ENCODE measurements at places on chromosomes 4 and X.

DNA sequence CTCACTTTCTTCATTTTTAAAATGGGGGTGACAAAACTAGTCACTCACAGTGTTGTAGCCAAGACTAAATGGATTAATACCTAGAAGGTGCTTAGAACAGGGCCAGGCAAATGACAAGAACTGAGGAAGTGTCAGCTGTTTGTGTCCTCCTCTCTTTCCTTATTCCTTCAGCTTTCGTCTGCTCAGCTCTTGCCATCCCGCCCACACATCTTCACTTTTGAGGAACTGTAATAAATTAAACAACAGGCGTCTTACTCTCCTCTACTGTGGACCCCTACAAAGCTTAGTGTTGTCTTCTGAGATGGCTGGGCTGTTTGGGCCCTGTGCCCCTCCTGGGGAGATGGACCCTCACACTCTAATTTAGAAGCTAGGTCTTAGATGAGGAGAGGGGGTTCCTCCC, 2.7 kb downstream of the HPSE start:
- DNase-seq: no peak

DNA sequence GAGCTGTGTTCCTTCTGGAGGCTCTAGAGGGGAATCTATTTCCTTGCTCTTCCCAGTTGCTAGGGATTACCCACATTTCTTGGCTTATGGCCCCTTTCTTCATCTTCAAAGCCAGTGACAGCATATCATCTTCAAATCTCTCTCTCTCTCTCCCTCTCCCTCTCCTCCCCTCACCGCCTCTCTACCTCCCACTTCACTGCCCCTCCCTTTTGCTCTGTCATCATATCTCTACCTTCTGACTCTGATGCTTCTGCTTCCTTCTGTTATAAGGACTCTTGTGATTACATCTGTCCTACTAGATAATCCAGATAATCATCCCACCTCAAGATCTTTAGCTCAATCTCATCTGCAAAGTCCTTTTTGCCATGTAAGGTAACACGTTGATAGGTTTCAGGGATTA, 93.1 kb upstream of the TEX13D start:
- no peak for DNase-seq

- no peak for DNase-seq
Observed at GRCh38 chr4:62644372-62644771, 1444.2 kb downstream of the ADGRL3 start.

- DNase-seq: no peak
Observed at GRCh38 chr4:150547154-150547838, 34.7 kb upstream of the MAB21L2 start.

DNA sequence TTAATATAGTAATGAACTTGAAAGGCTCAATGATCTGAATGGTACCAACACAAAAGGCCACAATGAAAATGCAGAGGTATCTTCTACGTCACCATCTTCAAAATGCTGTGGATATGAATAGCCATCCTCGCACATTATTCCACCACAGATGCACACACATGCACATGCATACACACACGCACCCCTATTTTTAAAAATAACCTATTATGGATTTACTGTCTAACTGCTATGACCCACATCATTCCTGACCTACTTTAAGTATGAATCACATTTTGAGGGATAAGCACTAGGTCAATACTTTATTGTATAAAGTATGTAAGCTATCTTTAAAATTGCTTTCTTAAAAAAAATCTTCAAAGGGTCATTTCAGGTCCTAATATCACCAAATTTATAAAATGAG, 24.4 kb upstream of the CORIN start:
- DNase-seq: no peak

DNA sequence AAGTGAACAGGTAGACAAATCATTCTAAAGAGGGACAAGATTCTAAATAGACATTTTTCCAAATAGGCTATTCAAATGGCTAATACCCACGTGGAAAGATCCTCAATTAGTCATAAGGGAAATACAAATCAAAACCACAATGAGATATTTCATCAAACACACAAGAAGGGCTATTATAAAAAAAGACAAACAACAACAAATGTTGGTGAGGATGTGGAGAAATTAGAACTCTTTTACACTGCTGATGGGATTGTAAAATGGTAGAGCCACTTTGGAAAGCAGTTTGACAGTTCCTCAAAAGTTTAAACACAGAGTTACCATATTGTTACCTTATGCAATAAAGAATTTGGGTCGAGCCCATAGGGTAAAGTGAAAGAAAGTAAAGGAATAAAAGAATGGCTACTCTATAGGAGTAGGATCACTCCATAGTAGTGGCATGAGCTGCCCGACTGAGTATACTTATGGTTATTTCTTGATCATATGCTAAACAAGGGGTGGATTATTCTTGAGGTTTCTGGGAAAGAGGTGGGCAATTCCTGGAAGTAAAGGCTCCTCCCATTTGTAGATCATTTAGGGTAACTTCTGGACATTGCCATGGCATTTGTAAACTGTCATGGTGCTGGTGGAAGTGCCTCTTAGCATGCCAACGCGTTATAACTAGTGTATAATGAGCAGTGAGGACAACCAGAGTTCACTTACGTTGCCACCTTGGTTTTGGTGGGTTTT, 58.9 kb upstream of the FAM9C start:
- no peak for DNase-seq

DNA sequence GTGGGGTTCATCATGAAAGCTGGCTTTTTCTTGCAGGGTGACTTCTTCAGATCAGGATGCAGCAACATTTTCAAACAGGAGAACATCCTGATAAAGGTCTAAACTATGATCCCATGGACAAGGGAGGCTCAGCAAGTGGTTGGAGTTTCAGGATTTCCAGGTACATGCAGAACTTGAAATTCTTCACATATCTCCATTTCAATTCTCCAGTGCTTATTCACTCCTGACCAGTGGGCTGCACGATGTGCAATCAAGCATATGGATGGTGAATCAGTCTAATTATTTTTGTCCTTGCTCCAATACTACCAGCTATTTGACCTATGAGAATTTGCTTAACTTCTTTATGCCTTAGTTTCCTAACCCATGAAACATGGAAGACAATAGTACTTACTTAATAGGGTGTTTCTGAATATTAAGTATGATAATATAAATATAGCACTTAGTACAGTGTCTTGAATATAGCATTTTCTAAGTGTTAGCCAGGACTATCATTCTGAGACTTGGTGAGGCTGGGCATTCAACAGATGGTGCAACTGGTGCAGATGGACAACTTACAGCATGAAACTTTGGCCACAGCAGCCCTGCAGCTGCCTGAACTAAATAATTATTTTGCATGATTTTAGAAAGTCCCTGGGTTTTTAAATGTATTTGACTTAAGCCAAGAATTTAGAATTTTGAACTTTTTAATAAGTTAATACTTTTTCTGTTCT, 92.4 kb downstream of the HPGD start:
- DNase-seq: no peak

- DNase-seq: no peak
Observed at GRCh38 chr4:82521283-82521682, 40.5 kb downstream of the TMEM150C start.

GRCh38 chrX:150184491-150184890, 178.6 kb upstream of the MAMLD1 start:
- no peak for DNase-seq

DNA sequence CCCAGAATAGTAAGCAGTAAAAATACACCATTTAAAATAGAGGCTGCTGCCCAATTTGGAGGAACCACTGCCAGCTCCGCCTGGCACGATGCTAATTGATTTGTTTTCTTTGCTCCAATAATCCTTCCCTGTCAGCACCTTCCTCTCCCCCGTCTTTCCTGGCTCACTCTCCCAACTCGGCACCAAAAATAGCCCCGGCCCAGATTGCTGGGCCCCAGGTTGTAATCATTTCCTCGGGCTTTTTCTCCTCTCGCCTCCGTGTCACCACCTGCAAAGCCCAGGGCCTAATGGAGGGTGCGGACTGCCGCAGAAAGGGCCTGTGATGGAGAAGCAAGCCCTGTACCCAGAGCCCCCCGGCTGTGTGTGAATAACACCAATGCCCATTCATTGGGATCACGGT, 197.6 kb upstream of the PSAPL1 start:
- DNase-seq: no peak

DNA sequence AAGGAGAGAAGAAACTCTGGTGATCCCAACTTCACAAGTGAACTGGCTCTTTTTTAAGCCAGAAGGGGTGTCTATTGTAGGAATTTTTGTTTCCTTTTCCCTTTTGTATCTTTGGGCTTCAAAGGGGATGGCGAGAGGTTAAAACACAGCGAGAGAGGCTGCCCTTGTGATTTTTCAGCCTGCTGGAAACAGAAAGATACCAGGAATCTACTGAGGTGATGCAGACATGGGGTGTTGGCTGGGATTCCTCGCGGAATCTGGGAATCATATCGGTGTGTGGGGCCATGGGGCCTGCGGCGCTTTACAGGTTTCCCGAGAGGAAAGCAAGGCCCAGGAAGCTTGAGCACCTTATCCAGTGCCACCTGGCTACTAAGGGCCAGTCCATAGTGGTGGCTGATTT, 99.4 kb upstream of the STX18 start:
- DNase-seq: no peak

- no peak for DNase-seq
Observed at GRCh38 chr4:59540311-59540710, 1659.8 kb upstream of the ADGRL3 start.

DNA sequence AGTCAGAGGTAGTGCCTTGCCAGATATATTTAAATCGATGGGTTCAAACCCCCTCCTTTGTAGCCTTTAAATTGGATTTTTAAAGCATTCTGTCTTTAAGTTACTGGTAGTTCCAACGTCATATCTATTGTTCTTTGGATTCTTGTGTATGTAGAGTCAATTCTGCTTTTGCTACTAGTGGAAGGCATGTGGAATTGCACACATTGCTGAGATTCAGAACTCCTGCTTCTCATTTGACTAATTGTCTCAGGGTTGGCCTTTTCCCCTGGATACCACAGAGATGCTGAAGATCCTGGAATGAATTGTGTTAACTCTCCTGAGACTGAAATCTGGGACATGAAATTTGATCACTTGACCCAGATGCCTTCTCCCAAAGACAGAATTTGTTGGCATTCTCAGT, 328.3 kb upstream of the RPS6KA3 start:
- no peak for DNase-seq

All from effector memory CD4-positive, alpha-beta T cell (primary cell).